Omental fat pad (tissue), 4 donors: ENCODE measurements at places on chromosomes 16 and 17.

DNA sequence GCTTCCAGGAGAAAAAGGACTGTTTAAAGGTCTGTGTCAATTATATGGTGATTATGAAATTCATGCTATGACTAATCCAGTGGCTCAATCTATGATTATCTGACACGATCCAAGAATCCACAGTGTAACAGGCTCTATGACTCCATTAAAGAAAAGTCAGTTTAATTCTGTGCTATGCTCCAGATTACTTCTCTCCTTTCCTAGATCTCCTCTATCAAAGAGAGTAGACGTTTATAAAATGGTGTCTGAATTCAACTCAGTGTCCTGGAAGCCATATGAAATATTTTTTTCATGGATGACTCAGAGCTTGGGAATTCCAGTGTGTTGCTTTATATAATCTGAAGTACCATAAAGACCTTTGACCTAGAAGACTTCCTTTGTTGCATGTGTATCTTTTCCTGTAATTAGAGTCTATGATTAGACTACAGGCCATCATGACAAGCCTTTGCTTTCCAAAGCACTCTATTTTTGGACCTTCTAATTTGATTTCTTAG is 27.0 kb upstream of the NF1 start:
- DNase-seq: no peak

- no peak for DNase-seq
These were observed 79.8 kb downstream of the ARHGAP23 start for GRCh38 chr17:38507921-38508569.

DNA sequence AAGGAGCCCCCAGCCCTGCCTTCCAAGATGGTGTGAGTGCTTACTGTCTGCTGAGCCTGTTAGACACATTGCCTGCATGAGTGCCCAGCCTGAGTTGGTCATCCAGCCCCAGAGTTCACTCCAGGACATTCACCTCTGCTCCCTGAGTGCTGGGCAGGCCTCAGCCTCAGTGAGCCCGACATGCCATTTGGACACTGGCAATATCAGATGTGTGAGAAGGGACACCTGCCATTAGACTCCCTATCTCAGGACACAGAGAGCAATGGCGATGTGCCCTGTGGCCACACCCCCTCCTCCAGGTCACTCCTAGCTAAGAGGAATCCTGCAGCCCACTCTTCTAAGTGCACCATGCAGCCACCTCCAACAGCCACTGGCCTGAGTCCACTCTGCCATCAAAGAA is 34.7 kb upstream of the CES5A start:
- DNase-seq: no peak

DNA sequence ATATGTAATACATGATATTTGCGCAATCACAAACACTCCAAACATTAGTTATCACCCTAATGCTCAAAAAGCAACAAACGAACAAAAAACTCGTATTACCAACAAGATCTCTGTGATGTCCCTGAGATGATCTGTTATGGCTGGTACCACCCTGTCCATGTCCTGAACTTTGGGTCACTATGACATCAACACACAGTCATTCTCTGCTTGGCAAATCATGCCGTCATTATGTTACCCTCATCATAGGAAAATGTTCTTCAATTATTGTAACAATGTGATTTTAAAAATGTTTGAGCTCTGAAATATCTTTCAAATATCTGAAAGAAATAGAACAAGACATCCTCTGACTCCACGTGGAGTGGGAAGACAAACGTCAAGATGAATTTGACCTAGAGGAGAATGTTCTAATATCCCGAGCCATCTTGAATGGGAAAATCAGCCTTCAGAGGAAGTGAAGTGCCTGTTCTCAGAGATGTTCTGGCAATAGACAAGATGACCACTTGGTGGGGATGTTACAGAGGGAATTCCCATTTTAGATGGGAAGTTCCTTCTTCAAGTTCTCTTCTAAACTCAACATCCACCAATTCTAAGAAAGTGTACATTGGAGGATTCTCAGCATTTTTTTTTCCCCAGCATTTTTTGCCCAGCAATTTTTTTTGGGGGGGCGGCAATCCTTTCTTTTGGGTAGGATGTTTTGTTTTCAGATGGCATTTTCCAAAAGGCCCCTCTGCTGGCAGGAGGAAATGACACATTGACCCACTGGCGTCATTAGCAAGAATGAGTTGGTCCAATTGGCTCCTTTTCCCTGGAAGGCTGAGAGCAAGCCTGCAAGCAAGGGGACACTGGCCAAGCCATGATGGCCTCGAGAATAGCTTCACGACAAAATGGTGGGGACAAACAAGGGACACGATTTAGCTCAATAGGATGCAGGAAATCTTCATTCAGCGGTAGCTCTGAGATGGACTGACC is 3.7 kb upstream of the HSD17B2 start:
- no peak for DNase-seq

DNA sequence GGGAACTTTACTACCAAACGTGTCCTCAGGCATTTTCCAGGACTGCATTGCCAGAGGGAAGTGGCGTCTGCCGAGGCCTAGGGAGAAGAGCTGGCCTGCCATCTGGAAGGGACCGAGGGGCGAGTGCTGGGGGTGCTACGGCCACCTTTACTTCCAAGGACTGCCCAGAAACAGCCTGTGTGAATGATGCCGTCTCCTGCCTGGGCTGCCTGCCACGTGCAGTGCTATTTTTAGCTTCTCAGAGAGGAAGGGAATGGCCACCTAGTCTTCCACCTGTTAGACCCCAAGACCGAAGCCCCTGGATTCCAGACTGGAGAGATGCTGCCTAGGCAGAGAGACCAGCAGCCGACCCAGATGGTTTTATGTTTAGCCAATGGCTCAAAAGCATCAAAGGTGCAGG is 57.2 kb downstream of the VAC14 start:
- DNase-seq: no peak

- DNase-seq: no peak
These were observed 15.2 kb downstream of the SOCS3 start for GRCh38 chr17:78344666-78345065.

GRCh38 chr17:17538417-17539391 is 42.5 kb upstream of the RASD1 start:
- DNase-seq: no peak

- no peak for DNase-seq
These were observed 23.9 kb upstream of the AATK start for GRCh38 chr17:81189670-81190530.

DNA sequence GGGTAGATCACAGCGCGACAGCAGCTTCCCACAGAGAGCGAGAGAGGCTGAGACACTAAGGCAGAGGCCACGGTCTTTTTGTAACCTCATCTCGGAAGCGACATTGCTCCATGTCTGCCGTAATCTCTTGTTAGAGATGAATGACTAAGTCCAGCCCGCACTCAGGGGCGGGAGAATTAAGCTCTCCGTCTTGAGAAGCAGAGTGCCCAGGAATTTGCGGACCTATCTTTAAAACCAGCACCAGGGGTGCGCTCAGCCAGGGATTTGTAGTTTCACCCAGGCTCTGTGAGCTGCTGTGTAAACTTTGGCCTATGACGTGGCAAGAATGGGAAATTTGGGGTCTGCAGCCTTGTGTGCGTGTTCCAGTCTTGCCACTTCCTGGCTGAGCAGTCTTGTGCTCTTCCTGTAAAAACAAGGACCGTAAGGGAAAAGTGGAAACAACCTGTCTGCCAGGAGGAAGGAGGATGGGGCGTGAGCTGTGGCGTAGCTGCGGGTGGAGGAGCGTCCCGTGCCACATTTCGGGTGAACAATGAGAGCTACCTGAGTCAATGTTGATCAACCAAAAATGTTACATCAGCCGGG is 16.0 kb upstream of the JPH3 start:
- DNase-seq: no peak

DNA sequence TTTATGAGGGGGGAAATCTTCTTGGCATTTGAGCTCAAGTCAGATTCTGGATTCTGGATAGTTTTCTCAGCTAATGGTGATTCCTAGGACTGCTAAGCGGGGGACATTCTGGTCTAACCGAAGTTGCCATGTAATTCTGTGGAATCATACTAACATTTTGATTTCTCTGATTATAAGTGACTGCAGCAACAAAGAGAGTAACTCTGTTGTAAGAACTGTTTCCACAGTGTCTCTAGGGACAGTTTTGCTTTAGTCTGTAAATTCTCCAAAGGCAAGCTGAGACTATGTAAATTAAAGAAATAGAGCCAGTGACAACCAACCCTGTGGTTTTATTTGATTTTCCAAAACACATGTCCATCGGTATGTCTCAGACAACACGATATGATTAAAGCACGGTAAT is 286.2 kb downstream of the IRX3 start:
- DNase-seq: no peak

GRCh38 chr16:1961651-1962067 is 2.3 kb downstream of the NDUFB10 start:
- no peak for DNase-seq

GRCh38 chr16:69176033-69176800 is 10.7 kb upstream of the SNTB2 start:
- DNase-seq: no peak

DNA sequence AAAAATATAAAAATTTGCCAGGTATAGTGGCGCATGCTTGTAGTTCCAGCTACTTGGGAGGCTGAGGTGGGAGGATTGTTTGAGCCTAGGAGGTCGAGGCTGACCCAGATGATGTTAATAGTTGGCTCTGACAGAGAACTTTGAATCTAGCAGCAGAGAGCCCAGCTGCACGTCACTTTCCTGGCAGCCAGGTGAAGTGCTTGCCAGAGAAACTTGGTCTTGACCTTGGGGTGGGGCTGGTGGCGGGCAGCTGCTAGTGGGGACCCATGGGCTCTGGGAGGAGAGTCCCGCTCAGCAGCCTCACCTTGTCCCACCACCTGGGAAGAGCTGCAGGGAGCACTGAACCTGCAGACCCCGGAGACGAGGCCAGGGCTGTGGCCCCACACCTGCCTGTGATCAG is 3.1 kb upstream of the C16orf74 start:
- no peak for DNase-seq

- DNase-seq: no peak
These were observed 238.2 kb upstream of the ASIC2 start for GRCh38 chr17:33531311-33531710.

GRCh38 chr17:49730785-49731434 is 23.1 kb upstream of the SLC35B1 start:
- no peak for DNase-seq

- DNase-seq: no peak
These were observed 51.2 kb downstream of the RPA1 start for GRCh38 chr17:1880851-1881630.

GRCh38 chr17:72714357-72714966 is 378.0 kb downstream of the SLC39A11 start:
- DNase-seq: no peak

DNA sequence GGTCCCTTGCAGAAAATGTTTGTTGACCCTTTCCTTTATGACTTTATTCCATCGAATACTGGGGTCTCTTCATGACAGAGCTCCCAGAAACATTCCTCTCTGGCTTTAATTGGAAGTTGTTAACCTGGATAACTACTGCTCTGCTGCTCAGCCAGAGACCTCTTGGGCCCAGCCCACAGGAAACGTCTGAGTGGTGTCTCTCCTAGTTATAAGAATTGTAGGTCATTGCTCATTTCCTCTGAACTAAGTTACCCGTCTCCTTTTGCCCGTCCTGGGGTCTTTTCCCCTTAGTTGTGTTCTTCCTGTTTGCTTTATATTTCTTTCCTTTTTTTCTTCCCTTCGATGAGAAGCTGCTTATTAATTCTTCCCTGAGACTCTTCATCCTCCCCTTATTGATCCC is 9.0 kb downstream of the MAP2K6 start:
- no peak for DNase-seq

GRCh38 chr16:16048904-16049582 is 99.6 kb downstream of the ABCC1 start:
- DNase-seq: no peak

- peak; percentile 44 for DNase-seq
These were observed 690 bp downstream of the RHOT1 start for GRCh38 chr17:32142857-32143526.

- no peak for DNase-seq
These were observed 36.0 kb upstream of the SLC39A11 start for GRCh38 chr17:73128496-73128895.

DNA sequence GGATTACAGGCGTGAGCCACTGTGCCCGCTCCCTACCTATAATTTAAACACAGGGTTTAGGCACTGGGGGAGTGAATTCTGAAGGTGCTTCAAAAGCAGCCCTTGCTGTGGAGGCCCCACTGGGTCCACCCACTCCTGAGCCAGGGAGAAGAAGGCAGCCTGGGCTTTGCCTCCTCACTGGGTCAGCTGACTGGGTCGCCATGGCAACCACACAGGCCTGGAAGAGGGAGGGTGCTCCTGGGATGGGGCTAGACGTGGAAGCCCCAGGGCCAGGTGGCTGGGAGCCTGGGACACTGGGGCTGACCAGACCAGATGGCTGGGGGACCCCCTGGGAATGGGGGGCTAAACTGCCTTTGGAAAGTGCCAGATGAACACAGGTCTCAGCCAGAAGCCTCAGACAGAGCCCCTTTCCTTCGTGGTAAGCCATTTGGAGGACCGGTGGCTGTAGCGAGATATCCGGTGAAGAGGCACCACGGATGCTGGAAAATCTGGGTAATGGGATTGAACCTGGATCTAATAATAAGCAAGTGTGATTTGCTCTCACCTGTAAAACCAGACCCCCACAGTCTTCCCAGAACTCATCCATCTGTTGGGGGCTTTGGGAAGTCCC is 32.9 kb downstream of the TRARG1 start:
- no peak for DNase-seq

- DNase-seq: no peak
These were observed 161.5 kb downstream of the FOXL1 start for GRCh38 chr16:86739808-86740207.

DNA sequence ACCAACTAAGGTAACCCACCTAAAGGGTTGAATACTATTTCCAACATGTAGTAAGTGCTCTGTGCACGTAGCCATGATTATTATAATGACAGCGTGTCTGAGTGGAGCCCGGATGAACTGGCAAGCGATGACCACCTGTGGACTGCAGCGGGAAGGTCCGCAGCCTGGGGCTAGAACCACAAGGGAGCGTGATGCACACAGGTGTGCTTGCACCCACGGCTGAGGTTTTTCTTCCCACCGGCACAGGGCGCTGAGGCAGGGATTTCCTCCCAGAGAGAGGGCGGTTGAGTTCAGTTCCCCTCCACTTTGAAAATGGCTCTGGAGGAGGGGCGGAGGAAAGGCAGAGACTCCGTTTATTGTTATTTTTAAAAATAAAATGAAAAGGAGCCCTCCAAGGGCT is 221.7 kb upstream of the HSBP1 start:
- DNase-seq: no peak

DNA sequence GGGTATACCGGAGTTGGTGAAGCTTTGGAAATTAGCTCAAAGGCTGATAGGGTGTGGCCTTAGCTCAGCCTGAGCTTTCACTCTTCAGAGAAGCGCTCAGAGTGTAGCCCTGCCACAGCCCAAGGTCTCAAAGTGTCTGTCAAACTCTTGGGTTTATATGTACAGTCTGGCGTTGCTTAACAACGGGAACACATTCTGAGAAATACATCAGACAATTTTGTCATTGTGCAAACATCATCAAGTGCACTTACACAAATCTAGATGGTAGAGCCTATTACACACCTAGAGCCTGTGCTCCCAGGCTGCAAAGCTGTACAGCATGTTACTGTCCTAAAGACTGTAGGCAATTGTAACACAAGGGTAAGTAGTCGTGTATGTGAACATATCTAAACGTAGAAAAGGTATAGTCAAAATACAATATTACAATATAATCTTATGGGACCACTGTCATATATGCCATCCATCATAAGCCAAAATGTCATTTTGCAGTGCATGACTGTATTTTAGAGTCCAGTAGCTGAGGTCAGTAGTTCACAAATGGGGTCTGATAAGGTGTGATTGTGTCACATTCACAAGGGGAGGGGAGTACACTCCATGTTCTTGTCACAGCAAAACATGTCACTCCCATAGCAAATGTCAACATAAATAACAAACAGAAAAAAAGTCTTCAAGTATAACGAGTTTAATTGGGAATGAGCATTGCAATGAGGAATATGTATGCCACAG is 20.6 kb downstream of the CHAD start:
- no peak for DNase-seq
